Cortex of kidney (tissue), 1 donor: ENCODE measurements at places on chromosomes 6 and 20.

DNA sequence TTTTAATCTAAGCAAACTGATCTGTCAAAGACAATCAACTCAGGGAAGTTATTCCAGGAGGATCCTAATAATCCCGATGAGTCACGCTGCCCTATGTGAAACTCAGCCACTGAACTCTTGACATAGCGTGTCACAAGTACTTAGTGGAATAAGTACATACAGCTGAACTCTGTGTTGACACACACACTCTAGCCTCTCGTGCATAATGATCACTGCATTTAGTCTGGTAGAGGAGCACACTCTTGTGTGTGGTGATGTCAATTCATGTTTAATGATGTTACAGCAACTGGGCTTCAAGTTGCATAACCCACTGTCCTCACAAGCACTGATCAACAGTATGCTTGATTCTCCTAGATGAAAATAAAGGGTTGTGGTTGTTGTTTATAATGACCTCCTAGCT is 148.3 kb downstream of the HACE1 start:
- no peak for DNase-seq

DNA sequence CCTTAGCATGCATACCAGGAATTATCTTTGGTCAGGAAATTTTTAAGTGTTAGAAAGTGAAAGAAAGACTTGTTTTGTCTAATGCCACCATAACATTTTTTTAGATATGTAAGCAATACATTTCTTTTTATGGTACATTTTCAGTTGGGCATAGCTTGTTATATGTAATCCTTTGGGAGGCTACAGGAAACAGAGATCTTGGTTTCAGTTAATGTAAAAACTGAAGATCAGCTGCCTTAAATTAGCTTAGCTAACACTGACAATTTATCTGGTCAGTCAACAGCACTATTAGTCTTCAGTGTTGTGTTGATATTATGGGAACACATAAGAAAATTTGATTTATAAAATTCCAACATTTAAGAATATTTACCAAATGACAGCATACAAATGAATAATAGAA is 78.6 kb upstream of the SMIM8 start:
- DNase-seq: no peak

GRCh38 chr6:159842035-159842434 is 42.0 kb downstream of the PNLDC1 start:
- DNase-seq: no peak

DNA sequence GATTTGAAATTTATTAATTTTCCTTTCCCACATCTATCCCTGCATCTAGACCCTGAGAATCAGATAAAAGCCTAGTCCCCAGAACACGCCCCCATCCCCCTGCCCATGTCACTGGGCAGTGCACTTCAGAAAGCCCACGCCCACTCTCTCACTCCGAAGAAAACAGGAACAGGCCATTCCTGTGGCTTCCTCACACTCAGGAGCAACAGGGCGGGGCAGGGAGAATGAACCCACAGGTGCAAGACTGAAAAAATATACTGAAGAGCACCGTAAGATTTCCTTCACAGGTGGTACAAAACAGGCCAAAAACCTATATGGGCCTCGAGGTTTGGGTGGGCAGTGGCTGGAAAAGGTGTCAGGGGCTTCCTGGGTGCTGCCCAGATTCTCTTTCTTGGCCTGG is 3.4 kb downstream of the OXT start:
- DNase-seq: no peak

GRCh38 chr6:5936140-5936539 is 70.6 kb downstream of the NRN1 start:
- no peak for DNase-seq

DNA sequence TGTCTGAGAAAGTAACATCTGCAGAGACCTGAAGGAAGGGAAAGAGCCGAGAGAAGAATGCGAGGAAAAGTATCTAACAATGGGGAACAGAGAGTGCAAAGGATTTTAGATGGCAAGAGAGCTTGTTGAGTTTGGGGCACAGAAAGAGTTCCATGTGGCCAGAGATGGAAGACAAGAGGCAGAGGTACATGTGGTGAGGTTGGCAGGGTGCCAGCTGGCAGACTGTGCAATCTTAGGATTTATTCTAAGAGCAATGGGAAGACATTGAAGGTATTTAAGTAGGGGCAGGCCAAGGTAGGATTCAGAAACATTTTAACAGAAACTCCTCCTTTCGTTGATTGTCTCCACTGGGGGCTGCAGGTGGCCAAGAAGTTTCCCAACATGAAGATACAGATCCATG is 20.4 kb upstream of the LBP start:
- DNase-seq: no peak

- DNase-seq: no peak
These were observed 17.0 kb downstream of the NFATC2 start for GRCh38 chr20:51525241-51526105.

GRCh38 chr20:58840816-58841538 is 9.7 kb downstream of the GNAS-AS1 start:
- no peak for DNase-seq

DNA sequence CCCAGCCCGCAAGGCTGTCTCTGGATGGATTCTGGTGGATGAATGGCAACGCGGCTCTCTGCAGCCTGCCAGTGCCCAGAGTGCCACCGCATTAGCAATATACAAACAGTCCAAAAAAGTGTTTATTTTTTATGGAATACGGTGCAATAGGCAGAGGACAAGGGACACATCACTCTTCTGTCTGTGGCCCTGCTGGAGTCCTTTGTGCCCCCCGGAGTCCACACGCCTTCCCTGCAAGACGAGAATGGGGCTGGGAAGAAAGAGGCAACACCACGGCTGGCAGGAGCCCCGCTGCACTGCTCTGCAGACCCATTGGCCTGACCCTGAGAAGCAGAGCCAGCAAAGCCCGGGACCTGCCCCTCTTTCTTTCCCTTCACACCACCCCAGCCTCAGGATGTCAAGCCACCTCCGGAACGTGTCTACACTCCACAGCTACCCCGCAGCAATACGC is 196.3 kb downstream of the SYNDIG1 start:
- no peak for DNase-seq

GRCh38 chr6:13572240-13572639 is 2.2 kb upstream of the SIRT5 start:
- no peak for DNase-seq

GRCh38 chr20:24478584-24478983 is 9.2 kb downstream of the SYNDIG1 start:
- no peak for DNase-seq

DNA sequence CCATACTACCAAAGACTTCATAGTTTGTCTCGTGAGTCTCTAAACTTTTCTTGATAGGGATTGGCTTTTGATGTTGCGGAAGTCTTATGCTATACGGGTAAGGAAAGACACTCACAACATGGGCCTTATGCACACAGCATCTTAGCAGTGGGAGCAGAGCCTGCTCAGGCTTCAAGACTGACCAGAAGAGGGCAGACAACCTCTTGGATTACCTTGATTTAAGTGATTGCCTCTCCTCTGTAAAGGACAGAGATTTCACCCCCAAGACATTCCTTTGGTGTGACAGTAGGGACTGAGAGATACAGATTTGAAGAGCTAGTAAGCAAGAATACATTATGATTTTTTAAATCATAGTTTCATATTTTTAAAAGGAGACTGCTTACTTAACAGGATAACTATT is 71.0 kb upstream of the SAMD3 start:
- DNase-seq: no peak

- DNase-seq: no peak
These were observed 75.1 kb downstream of the NINL start for GRCh38 chr20:25510202-25510601.

DNA sequence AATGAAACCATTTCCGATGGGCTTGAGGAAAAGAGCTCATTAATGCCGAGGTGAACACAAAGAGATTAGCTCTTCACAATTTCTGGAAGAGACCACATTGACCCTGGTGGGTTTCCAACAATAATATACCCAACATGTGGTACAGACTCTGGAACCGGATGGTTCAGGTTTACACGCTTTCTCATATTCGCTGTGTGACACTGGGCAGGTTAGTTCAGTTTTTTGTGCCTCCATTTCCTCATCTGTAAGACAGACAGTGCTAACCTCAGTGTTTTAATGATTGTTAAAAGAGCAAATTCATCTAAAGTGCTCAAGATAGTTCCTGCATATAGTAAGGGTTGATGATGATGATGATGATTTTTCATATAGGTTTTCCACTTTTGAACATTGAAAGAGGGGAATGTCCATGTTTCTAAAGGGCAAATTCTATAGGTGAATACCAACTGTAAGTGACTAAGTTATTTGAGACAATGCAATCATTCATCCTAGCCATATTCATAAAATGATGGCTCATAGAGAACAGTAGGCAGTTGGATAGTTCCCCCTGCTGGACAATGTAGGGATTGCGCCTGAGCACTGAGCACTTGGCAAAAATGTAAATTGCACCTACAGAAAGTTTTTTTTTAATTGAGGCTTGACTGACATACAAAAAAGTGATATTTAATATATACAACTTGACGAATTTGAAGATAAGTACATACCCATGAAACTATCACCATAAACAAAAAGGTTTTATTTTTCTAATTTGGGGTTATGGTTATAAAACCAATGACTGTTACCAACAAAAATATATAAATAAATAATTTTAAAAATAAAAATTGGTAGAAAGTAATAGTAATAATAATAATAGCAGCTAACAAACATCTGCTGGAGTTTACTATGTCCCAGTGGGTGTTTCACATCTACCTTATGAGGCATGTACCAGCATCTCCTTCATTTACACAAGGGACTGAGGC is 2.1 kb upstream of the PERP start:
- DNase-seq: no peak

GRCh38 chr20:44110816-44111568 is 76.0 kb downstream of the JPH2 start:
- no peak for DNase-seq

- DNase-seq: no peak
These were observed 1.4 kb downstream of the PPP1R3D start for GRCh38 chr20:59938696-59939051.

- DNase-seq: no peak
These were observed 57.9 kb downstream of the SYNJ2 start for GRCh38 chr6:158039571-158040050.
